ENCODE measurements at places on chromosomes 5 and 9.
A peak's percentile ranks its signal among the peaks of the same experiment; 100 is the strongest.

GRCh38 chr5:114411380-114411931 lies 49.6 kb downstream of the KCNN2 start:
- DNase-seq = no peak

GRCh38 chr5:89016741-89017303 lies 133.8 kb upstream of the MEF2C start:
- DNase-seq = no peak

- DNase-seq = no peak
Observed at GRCh38 chr5:116472274-116472673, 102.3 kb downstream of the SEMA6A start.

- DNase-seq = no peak
Observed at GRCh38 chr9:12091865-12092527, 601.2 kb upstream of the TYRP1 start.

- no peak for DNase-seq
Observed at GRCh38 chr9:32306006-32306405, 78.4 kb upstream of the ACO1 start.

DNA sequence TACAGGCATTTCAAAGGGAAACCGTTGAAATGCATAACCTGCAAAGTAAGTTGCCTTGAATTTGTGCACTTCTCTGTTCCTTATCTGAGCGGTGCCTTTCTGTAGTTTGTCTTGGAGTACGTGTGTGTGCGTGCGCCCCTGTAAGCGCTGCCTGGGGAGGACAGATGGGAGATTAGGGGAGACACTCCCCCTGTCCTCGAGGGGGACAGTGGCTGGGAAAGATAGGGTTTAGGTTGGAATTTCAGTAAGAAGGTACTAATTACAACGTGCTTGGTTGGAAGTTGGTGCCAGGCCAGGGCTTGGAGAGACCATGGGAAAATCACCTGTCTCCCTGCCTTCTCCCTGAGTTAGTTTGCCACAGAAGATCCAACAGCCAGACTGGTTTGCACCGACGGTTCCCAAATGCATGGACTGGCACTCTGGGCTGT lies 73.2 kb downstream of the PIK3R1 start:
- peak; percentile 40 for DNase-seq

- DNase-seq = no peak
Observed at GRCh38 chr5:135501965-135502364, 33.8 kb downstream of the NEUROG1 start.

GRCh38 chr5:10503321-10503720 lies 60.5 kb upstream of the ANKRD33B start:
- DNase-seq = no peak

GRCh38 chr9:136685790-136686533 lies 1.3 kb downstream of the AGPAT2 start:
- DNase-seq = no peak

DNA sequence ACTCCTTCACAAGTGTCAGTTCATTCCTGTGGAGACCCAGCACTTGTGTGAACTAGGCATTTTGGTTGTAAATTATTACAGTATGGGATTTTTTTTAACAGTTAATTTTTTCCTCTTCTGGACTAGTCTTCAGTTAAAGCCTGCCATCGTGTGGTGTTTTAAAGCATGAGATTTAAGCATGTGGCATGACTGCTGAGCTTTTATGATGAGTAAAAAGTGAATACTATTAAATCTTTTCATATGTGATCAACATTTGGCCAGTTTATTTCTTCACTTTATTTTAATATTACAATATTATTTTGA lies 25.0 kb downstream of the LMNB1 start:
- DNase-seq = no peak

DNA sequence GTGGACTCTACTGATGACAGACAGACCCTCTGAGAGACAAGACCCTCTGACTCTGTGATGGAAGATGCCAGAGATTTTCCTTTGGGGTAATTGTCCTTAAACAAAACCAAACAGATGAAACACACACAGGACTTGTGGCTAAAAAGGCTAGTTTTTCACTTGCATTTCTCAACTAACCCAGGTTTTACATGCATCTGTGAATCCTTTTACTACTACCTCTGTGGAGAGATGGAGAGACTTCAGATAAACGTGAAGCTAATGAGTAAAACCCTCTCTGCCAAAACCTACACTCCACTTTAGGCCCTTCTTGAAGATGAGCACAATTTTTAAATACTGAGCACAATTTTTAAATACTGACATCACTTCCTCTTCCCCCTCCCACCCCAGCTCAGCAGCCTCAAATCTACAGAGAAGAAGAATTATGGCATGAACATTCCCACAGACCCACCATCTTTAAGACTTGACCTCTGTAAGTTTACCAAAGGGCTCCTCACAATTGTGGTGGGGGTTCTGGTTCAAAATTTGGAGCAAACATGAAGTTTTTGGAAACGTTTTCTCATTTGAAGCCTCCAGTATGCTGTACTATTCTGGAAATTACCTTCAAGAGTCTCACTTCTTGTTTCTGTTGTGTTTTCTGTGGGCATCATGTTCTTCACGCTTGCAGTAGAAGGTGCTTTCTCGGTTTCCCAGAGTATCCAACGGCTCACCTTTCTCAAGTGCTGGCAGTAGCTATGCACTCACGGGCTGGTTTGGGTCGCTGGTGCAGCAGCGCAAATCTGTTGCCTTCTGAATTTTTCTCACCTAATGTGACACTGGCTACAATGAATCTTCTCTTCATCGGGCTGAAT lies 42.7 kb downstream of the ACER2 start:
- DNase-seq = no peak

DNA sequence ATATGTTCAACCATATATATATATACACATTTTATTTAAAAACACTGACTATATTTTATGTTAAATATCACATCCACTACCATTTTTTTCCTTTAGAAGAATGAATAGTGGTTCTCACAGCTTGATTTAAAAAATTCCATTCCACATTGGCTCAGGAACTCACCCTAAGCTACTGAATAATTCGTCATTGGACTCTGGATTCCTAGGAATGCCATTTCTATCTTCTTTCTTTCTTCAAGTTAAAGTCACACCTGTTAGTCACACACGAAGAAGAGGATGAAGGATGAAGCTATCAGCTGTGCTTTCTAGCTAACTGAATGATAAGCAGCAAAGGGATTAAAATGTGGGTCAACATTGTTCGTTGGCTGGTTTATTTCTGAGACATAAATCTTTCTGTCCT lies 7.9 kb downstream of the ELOVL7 start:
- DNase-seq = no peak

DNA sequence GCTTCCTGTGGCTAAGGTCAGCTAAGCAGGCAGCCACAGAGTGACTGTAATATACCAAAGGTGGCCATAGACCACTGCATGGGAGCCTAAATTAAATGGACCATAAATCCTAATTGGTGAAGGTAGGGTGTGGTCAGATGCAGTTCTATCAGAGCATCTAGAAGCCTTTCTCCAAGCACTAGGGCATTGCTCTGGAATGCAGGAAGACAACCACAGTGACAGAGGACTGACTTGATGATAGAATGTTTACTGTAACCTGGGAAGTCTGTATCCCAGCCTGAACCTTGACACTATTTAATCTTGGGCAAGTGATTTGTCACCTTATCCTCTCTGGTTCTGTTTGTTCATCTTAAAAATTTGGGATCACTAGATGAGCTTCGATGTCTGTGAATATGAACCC lies 2.3 kb downstream of the FBXO38 start:
- no peak for DNase-seq

DNA sequence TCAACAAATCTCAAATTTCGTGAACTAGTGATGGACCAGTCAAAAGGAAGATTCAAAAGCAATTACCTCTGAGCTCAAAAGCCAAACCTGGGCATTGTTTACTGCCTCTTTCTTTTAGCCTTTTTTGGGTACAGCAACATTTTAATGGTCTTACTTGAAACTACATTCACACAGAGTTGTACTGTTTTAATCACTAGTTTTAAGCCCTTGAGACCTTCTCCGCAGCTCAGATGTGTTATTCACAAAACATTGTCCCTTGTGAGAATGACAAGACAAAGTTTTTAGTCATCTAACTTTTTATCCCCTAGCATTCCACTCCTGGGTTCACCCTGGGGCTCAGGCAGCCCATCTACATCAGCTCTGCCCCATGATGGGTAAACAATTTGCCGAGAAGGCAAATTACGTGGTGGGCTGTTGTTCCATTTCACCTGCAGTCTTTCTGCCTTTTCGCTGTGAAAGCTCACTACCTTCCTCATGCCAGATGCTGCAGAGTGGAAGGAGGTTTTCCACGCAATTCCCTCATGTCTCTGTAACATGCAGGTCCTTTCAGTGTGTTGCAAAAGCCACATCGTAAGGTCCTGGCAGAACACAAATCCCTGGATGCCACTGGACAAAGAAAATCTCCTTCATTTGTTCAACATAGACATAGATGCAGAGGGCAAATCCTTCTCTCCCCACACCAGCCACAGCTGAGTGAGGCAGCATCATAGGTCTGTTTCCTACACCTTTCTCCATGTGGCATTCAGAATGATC lies 175.7 kb downstream of the EBF1 start:
- no peak for DNase-seq

- DNase-seq = peak; percentile 32
Observed at GRCh38 chr5:178069909-178070308, 43.4 kb upstream of the N4BP3 start.

DNA sequence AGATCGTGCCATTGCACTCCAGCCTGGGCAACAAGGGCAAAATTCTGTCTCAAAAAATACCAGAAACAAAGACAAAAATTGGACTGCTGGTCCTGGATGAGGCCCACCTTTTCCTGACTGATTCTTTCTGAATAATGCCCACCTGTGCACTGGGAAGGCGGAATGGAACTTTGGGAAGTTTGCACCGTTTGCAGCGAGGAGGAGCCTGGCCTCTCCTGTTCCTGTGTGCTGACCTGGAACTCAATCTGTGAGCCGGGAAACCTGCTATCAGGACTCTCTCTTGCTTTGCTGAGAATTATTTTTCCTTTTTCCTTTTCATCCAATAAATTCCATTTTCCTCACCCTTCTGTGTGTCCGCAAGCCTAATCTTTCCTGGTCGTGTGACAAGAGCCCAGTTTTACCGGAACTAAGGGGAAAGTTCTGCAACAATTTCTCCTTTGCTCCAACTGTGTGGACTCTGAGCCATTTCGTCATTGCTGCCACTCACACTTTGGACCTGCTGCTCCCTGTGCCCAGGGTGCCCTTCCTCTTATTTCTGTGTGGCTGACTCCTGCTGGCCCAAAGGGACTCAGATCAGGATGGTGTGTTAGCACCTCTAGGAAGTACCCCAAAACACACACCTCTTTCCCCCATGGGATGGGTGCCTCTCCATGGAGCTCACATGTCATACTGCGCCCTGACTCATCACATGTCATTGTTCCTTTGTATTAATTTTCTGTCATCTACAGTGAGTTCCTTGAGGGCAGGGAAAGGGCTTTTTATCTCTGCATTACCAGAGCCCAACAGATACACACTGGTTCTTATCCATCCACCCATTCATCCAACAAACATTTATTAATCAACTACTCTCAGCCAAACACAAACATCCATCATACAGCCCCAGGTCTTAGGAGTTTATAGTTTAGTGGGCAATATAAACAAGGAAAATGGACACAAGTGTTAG lies 4.7 kb upstream of the GLRX start:
- DNase-seq = peak; percentile 84

DNA sequence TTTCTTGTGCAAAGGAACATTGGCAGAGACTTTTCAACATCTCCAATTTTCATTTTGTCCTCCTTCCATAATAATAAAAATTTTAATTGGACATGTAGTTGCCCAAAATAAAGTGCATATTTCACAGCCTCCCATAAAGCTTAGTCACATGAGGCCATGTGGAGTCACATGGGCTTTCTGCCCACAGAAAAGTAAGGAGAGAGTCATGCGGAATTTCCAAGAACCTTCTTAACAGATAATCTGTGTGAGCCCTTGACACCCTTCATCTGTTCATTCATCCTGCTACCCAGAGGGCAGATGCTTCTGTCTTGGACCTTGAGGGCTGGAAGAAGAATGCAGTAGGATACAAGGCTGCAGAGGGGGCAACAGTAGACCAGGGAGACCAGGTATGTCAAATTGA lies 60.7 kb downstream of the APTX start:
- no peak for DNase-seq

- DNase-seq = no peak
Observed at GRCh38 chr5:179771311-179771895, 22.4 kb upstream of the LTC4S start.

DNA sequence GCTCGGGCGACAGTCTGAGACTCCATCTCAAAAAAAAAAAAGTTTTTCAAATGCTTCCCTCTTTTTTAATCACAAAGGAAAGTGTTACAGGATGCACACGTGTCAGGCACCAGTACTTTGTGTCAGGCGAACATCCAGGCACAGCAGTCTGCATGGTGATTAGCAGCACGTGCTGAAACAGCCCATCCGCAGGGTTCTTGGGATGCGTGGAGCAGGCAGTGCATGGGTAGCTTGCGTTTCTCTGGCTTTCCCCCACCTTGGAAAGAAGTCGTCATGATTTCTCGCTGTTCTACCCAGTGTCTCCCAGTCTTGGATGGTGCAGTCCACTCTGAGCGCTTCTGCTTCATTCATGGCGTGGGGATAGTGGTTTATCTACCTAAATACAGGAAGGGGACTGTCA lies 35.4 kb downstream of the GPR107 start:
- DNase-seq = no peak

DNA sequence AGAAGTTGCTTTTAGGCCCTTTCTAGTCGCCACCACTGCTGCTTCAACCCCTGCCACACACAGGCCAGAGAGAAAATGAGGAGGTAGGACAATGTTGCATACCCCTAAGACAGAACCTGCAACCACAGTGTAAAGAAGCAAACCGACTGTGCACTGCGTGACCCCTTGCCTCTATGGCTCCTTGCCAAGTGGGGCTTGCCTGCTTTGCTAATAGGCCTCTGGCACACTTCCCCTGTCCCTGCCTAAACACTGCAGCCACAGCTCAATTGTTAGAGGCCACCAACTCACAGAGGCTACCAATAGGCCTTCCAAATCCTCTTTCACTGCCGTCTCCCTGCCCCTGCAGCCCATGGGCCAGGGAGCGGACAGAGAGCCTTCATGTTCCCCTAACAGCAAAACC lies 280.1 kb downstream of the CDH10 start:
- DNase-seq = no peak

- DNase-seq = peak; percentile 59
Observed at GRCh38 chr9:4984171-4984620, 876 bp upstream of the JAK2 start.

GRCh38 chr9:27404661-27405060 lies 107.7 kb upstream of the EQTN start:
- DNase-seq = no peak

DNA sequence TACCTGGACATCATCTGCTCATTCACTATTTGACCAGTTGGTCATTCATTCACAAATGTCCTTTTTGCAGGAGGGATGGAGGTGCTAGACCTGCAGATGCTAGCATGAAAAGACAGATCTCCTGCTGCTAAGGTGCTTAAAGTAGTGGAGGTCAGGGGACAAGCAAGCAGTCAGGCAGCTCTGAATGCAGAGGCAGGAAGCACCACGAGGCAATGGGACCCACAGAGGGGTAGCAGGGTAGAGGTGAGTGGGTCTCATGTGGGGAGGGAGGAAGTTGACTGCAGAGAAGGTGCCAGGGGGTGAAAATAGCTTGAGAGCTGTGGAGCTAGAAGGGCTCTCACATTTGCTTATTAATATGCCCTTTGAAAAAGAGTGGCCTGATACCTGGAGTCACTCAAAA lies 25.2 kb downstream of the FXN start:
- no peak for DNase-seq

All from colonic mucosa (tissue), 4 donors.